ENCODE measurements at places on chromosomes 4 and X.
A peak's percentile ranks its signal among the peaks of the same experiment; 100 is the strongest.

GRCh38 chrX:35625714-35626113 is 172.4 kb upstream of the MAGEB16 start:
- DNase-seq, result no peak

GRCh38 chrX:129682979-129683378 is 28.2 kb upstream of the APLN start:
- DNase-seq, result no peak

DNA sequence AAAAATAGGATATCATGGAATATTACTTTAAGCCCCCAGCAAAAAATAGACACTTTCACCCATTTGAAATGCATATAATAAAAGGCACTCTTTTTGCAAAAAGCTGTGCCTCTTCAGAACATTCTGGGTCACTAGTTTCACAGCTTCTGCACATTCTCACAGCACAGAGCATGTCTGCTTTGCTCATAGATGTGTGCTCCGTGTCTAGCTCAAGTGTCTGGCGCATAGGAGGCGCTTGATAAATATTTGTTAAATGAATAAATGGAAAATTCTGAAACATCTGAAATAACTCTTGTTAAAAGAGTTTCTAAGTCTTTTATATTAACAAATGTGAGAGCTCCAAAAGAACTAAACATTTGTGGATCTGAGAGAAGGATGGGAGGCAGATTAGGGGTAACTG is 275.2 kb downstream of the PTTG2 start:
- no peak for DNase-seq

DNA sequence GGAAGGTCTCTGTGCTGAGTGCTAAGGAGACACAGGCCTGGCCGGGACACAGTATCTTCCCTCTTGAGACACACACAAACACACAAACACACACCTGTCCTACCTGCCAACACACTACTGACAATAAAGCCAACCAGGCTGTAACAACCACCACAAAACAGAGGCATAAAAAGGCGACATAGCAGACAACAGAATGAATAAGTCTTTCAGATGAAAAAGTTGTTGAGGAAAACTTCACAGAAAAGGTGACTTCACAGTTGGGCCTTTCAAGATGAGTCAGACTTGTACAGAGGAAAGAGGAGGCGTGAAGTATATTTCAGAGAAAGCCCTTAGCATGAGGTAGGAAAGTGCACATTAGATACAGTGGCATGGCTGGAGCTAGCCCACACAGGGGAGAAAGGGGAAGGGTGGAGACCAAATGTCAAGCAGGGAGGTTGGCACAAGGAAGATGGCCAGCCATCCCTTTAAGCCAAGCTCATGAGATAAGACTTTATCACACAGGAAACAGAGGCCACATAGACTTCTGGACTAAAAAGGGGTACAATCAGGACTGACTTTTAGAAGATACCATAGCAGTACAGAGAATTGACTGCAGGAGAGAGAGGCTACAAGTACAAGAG is 54.0 kb downstream of the SLC9A7 start:
- DNase-seq, result no peak

DNA sequence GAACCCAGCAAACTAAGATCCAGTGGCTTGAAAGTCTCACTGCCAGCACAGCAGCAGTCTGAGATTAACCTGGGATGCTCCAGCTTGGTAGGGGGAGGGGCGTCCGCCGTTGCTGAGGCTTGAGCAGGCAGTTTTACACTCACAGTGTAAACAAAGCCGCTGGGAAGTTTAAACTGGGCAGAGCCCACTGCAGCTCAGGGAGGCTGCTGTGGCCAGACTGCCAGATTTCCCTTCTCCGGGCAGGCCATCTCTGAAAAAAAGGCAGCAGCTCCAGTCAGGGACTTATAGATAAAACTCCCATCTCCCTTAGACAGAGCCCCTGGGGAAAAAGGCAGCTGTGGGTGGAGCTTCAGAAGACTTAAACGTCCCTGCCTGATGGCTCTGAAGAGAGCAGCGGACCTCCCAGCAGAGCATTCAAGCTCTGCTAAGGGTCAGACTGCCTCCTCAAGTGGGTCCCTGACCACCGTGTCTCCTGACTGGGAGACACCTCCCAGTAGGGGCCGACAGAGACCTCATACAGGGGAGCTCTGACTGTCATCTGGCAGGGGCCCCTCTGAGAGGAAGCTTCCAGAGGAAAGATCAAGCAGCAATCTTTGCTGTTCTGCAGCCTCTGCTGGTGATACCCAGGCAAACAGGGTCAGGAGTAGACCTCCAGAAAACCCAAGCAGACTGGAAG is 45.1 kb upstream of the CDX4 start:
- DNase-seq, result no peak

DNA sequence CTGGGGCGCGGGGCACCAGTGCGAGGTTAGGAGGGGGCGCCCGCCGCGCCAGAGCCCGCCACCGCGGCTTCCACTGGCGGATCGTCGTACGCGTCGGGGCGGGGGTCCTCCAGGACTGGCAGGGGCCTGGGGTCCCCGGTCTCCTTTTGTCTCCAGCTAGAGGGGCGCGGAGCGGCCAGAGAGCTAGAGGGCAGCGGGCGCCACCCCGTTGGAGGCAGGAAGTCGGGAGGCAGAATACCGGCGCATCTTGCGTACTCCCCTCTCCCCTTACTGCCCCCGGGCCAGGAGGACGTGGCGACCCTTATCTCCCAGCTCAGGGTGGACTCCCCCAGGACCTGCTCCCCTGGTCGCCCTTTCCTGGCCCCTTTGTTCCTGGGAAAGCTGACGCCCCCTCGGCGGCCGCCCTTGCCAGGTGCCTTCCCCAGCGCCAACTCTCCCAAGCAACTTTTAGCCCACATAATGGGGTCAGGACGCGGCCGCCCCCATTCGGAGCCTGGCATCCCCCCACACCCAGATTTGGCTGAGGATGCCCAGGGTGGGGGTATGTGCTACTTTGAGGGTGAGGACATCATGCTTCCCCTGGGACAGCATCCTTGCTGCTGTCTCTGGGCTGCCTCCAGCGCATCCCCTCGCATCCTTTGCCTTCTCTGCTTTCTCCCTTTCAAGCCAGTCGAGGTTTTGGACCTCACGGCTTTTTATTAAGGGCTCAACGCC is 933 bp downstream of the CNKSR2 start:
- DNase-seq, result no peak

DNA sequence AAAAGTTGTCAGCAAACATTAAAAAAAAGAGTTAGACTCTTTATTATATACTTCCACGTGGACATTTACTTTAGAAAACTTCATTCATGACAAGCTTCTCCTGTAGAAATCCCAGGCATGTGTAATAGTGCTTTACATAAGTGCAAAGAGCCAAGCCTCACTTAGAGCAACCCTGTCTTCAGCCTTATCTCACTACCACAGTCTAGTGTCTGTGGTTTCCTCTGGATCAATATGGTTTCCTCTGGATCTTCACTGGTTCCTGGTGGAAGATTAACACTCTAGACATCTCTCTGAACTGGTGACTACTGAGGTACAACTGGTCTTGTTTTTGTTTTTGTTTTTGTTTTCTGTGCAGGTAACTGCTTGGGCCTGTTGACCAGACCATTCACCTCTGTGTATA is 18.4 kb upstream of the ARMCX5 start:
- no peak for DNase-seq

- DNase-seq, result no peak
Observed at GRCh38 chr4:70356185-70356584, 4.4 kb upstream of the SMR3A start.

- DNase-seq, result no peak
Observed at GRCh38 chr4:130511776-130512175, 1415.8 kb downstream of the C4orf33 start.

DNA sequence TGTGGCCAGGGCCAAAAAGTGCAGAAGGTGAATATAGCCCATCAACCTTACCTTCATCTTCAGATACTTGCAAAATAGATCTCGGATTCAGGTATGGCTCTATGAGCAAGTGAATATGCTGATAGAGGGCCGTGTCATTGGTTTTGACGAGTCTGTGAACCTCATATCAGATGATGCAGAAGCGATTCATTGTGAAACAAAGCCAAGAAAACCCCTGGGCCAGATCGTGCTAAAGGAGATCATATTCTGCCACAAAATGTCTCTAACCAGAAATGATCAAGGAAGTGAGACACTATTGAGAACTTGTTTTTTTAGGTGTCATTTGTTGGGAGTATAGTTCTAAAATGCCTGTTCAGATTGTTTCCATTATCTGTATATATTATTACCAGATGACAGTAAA is 48.3 kb downstream of the PDK3 start:
- DNase-seq, result no peak

- no peak for DNase-seq
Observed at GRCh38 chr4:128649161-128649560, 160.3 kb upstream of the JADE1 start.

- DNase-seq, result no peak
Observed at GRCh38 chr4:10344824-10345223, 112.4 kb downstream of the ZNF518B start.

- DNase-seq, result no peak
Observed at GRCh38 chrX:11472879-11473278, 179.7 kb downstream of the AMELX start.

- DNase-seq, result no peak
Observed at GRCh38 chrX:135391734-135392133, 30.0 kb upstream of the SMIM10L2A start.

DNA sequence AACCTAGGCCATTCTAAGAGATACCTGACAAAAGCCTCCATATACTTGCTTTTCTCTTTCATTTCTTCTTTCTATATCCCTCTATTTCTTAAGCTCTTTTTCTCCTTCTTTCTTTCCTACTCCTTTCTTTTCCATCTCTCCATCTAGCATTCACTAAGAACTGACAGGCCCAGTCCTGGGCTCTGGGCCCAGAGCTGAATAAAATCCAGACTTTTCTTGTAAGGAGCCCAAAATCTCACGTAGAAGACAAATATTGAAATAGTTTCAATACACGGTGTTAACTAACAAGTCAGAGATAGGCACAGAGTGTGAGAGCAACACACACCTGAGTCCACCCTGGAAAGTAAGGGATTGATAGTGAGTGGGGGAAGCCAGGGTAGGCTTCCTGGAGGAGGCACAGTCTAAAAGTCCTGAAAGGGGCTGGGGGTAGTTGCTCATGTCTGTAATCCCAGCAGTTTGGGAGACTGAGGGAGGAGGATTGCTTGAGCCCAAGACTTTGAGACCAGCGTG is 73.2 kb upstream of the EFNB1 start:
- no peak for DNase-seq

GRCh38 chrX:53133400-53133799 is 39.5 kb downstream of the KANTR start:
- no peak for DNase-seq

GRCh38 chr4:17168571-17168970 is 270.1 kb upstream of the LDB2 start:
- DNase-seq, result no peak

DNA sequence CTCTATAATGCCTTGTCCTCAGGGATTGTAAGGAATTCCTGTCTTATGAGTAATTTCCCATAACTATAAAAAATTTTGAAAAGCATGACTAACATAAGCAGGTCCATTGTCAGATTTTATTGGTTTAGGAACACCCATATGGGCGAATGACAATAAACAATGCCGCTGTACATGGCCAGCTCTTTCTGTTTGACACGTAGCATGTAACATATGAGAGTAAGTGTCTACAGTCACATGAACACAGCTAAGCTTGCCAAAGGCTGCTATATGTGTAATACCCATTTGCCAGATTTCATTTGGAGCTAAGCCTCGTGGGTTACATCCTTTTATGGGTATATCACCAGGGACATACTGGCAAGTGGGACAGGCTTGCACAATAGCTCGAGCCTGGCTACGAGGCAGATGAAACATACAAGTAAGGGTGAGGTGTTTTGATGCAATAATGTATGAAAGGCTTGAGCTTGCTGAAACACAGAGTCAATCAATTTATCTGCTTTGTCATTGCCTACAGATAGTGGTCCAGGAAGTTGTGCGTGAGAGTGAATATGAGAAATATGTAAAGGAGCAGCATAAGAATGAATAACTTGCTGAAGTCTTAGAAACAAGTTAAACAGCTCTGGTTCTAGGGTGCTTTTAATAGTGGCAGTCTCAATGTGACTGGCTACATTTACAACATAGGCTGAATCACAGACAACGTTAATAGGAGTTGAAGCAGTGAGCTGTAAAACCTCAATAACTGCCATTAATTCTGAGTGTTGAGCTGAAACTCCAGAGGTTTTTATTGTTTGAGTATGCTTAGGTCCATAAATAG is 67.4 kb upstream of the UGT2B10 start:
- DNase-seq, result no peak

DNA sequence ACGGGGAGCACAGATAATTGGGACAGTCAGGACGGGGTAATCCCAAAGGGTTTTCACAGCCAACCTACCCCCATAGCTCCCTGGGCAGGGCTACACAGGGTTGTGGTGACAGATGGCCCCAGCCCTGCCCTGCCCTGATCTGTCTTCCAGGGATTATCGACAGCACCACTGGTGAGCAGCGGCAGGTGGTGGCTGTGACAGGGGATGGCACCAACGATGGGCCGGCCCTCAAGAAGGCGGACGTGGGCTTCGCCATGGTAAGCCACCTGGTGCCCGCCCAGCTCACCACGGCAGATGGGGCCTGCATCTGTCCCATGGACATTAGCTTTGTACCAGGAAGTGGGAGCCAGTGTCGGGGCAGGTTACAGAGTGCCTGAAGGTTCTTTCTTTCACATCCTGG is 39.3 kb downstream of the ATP2B3 start:
- peak; percentile 94 for DNase-seq

DNA sequence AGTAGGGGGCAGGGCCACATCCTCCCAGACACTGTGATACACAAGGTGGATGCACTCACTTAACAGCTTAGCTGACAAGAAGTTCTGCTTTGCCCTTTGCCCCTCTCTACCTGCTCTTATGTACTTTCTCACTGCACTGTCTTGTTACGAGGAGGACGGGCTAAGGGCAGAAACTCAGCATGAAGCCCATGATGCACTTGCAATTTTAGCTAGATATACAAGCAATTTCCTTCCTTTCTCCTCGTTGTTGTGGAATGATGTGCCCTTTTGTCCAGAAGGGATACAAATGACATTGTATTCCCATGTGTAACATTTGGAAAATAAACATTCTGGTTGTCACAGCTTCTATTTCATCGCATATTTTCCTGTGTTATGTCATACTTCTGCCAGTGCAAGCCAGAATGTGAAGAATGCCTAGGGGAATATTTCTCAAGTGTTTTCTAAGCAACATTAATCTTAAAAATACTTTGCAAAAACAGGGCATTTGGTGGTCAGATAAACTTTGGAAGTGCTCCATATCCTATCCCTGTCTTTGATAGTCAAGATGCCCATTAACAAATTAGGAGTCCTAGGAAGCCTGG is 47.2 kb downstream of the MAOA start:
- DNase-seq, result no peak

- peak; percentile 17 for DNase-seq
Observed at GRCh38 chrX:70029863-70030262, 19.9 kb downstream of the AWAT2 start.
